GM23338 (cell line): ENCODE measurements at places on chromosomes 3 and 15. TPM values are rescaled to one million over a fixed set of nuclear protein-coding genes. Genes with fewer than 3 reads are reported as not detected.

DNA sequence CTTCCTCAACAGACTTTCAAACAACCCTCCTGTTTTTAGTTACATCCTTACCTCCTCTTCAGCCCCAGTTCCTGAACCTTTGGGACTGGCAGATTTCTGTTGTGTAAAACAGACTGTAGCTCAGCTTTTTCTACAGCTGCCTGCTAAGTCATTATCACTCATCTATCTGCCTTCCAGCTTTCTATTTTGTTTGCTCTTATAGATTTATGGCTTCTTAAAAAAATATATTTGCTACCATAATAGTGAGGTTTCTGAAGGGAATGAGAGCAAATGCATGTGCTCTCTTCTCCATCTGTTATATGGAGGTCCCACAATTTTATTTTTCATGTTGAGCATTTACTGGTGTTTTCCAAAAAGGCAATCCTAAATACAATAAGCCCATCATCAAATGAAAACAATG is 18.2 kb upstream of the GJD2 start:
- DNase-seq: no peak

Gene FHIT
- 6.9 and 8.3 TPM in 2 replicates for polyA plus RNA-seq

DNA sequence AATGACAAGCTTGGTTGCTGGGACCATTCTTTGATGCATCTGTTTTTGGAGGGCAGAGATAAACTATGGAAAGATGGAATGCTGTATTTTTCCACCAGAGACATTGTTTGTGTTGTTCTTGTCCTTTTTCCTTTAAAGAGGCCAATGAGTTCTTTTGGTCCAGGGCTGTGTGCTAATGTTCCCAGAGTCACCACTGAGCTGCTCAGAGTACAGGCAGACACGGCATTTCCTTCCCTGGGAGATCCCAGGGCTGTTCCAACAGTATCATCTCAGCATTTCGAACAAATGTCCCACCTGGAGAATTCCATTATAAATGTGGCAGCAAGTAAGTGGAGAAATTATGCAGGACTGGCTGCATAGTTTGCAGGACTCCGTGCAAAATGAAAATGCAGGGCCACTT is 190.6 kb downstream of the IL20RB start:
- no peak for DNase-seq

Gene A4GNT
- not detected in 2 replicates for polyA plus RNA-seq

Gene FRMD4B
- 12.8 TPM in 2 replicates for polyA plus RNA-seq

DNA sequence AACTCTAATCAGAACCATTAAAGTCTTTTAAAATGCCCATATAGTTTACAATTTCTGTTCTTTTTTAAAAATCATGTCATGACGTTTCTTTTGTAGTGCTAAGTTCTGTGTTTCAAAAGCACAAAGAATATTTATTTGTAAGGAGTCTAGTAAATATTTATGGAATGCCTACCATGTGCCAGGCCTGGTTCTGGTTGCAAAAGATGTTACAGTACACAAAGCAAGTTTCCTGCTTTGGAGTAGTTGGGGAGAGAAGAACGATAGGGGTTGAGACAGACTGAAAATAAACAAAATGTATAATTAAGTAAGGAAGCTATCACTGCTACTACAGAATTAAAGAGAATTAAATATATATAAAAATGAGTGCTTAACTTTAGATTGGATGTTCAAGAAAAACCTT is 86.8 kb upstream of the CMSS1 start:
- no peak for DNase-seq

- peak; percentile 63 for DNase-seq
Measured at GRCh38 chr3:70064194-70064779, 64.8 kb downstream of the SAMMSON start.

Gene C3orf22
- polyA plus RNA-seq: not detected in 2 replicates

- no peak for DNase-seq
Measured at GRCh38 chr3:32245200-32245599, 6.7 kb downstream of the CMTM8 start.

DNA sequence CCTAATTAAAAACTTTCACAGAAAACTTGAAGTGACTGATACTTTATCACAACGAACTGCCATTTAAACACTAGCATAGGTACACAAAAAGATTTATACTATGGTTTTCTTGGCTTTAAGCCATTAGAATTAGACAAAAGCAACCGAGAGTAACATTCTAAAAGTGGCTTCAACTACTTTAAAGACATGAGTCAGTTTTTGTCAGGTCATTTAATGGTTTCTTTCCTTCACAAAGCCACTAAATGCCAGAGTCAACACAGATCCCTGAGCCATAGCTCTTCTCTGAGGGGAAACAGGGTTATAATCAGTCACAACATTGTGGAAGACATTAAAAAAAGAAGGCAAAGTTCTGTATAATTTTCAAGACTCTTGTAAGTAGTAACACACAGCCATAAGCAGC is 54.6 kb downstream of the CAPN3 start:
- no peak for DNase-seq

Gene TMEM45A
- 11.1 and 12.7 TPM in 2 replicates for polyA plus RNA-seq

Gene PYGO1
- polyA plus RNA-seq: 0.18 and 0.23 TPM in 2 replicates

- DNase-seq: no peak
Measured at GRCh38 chr15:94467034-94467433, 235.7 kb downstream of the MCTP2 start.

DNA sequence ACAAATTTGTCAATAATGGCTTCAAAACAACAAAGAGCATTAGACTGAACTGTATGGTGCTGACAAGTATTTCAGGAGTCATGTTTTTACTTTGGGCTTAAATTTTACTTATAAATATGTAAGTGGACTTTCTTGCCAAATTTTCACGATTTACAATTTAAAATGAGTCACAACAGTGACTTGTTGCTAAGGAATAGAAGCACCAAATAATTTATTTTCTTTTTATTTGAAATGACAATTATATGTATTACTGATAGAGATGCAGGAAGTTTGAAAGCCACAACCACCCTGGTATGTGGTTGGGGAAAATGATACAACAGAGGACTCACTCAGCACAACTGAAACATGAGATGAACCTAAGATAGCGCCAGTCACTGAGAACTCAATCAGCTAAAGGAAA is 90.3 kb downstream of the FMN1 start:
- no peak for DNase-seq

DNA sequence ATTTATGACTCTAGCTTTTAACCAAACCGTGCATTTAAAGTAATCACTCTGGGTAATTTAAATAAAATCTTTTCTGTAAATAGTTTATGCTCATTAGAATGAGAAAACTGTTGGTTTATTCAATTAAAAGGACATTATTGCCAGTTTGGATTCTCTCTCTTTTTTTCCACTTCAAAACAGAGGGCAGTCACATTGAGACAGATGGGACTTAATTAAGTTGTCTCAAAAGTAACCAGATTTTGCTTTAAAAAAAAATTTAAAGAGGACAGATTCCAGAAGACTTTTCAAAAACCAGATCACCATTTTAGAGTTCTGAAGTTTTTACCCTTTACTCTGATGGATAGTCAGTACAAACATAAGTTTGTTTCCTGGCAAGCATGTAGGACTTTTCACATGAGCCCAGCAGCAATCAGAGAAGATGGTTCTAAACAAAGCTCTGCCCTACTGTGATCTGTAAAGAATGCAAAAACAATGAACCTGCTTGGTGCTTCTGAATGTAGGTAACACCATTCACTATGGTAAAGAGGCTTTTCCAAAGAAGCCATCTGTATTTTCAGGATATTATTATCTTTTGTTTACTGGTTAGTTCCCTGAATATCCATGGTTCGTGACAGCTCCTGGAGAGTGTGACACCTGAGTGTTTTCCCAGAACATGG is 136.2 kb downstream of the LRTM1 start:
- no peak for DNase-seq

Gene ELL3
- polyA plus RNA-seq: 12.0 and 14.2 TPM in 2 replicates

DNA sequence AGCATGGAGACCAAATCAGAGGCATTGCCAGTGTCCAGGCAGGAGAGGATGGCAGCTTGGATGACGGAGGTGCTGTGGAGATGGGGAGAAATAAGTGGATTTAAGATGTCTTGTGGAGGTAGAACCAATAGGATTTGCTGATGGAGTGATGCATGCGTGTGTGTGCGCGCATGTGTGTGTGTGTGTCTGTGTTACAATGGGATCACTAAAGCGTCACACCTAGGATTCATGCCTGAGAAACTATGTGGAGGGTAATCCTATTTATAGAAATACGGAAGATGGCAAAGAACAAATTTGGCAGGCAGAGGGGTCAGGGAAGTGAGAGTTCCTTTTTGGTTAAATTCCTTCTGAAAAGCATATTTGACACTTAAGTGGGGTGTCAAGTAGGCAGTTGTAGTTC is 64.8 kb upstream of the ARL8B start:
- DNase-seq: no peak

GRCh38 chr3:16186565-16186964 is 12.1 kb downstream of the GALNT15 start:
- DNase-seq: no peak

Gene SLC30A4
- polyA plus RNA-seq: not detected in 2 replicates
